ENCODE measurements at places on chromosomes 16 and 17.

DNA sequence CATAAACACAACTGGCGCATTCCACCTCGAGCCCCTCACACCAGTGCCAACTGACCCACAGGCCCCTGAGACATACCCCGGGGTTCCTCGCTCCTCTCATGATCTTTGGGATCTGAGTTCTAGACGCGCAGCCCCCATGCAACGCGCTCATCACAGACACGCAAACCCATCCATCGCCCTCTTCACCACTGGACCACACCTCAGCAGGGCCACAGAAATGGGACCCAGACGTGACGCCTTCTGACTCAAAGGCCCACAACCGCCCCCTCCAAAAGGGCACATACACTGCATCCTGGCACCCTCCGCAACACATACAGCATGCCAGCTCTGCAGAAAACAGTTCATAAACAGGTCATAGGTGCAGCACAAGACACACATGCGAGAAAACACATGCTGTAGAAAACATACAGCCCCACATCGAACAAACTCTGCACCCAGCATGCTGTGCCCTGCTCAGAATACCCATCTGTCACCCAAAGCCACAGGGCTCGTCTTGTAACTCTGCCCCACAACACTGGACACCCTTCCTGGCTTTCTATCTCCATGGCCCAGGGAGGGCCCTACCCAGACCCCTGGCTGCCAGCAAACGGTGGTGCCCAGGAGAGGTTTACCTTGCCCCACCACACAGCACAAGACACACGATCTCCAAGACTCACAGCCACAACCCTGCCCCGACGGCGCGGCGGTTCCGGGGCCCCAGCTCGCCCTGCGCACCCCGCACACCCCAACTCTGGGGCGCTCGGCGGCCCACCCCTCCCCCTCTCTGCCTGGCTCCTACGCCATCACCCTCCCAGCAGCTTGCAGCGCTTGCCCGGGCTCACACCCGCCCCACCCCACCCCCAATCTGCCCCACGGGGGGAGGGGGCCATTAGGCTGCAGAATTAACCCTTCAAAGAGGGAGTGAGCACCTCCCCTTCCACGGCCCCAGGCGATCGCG, 887 bp downstream of the ZBTB4 start:
- DNase-seq, result peak; percentile 46

GRCh38 chr16:67461600-67462278, 19.2 kb downstream of the ATP6V0D1 start:
- DNase-seq, result no peak

GRCh38 chr17:47076171-47076570, 97.1 kb upstream of the RPRML start:
- DNase-seq, result no peak

DNA sequence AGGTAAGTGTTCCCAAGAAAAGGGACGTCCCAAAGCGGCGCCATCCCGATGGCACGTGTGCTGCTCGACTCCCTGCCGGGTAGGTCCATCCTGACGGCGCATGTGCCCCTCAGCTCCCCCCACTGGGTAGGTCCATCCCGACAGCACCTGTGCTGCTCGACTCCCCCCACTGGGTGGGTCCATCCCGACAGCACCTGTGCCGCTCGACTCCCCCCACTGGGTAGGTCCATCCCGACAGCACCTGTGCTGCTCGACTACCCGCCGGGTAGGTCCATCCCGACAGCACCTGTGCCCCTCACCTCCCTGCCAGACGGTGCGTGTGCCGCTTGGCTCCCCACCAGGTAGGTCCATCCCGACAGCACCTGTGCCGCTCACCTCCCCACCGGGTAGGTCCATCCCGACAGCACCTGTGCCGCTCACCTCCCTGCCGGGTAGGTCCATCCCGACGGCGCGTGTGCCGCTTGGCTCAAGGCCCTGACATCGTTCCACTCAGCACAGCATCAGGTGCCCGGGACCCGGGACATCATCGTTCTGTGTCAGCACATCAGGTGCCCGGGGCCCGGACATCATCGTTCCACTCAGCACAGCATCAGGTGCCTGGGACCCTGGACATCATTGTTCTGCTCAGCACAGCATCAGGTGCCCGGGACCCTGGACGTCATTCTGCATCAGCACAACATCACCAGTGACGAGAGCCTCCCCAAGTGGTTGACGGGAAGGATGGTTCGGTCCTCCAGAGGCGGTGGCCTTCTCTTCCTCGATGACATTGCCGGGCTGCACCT, 5.7 kb upstream of the FN3K start:
- no peak for DNase-seq

GRCh38 chr16:890716-891352, 80.0 kb downstream of the LMF1 start:
- no peak for DNase-seq

DNA sequence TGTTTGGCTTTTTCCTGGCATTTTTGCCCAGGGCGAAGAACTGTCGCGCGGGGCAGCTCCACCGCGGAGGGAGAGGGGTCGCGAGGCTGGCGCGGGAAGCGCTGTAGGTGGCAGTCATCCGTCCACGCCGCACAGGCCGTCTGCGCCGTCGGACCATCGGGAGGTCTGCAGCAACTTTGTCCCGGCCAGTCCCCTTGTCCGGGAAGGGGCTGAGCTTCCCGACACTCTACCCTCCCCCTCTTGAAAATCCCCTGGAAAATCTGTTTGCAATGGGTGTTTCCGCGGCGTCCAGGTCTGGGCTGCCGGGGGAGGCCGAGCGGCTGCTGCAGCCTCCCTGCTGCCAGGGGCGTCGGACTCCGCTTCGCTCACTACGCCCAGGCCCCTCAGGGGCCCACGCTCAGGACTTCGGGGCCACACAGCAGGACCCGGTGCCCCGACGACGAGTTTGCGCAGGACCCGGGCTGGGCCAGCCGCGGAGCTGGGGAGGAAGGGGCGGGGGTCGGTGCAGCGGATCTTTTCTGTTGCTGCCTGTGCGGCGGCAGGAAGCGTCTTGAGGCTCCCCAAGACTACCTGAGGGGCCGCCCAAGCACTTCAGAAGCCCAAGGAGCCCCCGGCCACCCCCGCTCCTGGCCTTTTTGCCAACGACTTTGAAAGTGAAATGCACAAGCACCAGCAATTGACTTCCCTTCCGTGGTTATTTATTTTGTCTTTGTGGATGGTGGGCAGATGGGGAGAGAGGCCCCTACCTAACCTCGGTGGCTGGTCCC, 2.3 kb upstream of the CBX4 start:
- peak; percentile 52 for DNase-seq

DNA sequence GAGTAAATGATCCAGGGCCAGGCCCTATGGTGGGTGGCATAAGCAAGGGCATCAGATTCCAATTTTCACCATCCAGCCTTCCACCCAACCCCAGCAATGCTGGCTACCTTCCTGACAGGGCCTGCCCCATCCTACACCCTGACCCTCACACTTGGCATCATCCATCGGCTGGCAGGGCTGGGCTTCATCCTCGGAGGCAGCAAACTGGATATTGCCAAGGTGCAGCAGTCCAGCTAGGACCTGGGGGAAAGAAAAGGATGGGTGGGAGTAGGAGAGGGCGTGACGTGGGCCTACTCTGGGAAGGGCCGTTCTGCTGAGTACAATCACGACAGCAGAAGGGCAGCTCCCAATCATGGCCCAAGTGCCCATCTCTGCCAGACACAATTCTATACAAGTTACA, 23.5 kb downstream of the MYO19 start:
- no peak for DNase-seq

GRCh38 chr17:75352079-75352569, 53.4 kb downstream of the GRB2 start:
- no peak for DNase-seq

DNA sequence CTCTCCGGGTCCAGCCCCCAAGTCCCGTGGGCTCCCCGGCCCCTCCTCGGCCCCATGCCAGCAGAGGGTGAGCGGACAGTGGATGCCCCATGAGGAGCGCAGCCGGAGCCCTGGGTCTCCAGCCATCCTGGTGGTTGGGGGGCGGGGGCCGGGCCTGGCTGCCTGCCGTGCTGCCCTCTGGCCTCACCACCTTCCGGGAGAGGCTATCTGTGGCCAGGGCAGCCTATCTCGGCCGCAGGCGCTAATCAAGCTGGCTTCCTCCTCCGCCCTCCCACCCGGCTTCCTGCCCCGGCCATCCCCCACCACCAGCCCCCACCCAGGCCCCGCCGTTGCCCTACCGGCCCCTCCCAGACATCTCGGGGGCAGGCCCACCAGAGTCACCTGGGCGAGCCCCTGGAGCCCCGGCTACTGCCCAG, 46.8 kb downstream of the ZFPM1 start:
- no peak for DNase-seq

DNA sequence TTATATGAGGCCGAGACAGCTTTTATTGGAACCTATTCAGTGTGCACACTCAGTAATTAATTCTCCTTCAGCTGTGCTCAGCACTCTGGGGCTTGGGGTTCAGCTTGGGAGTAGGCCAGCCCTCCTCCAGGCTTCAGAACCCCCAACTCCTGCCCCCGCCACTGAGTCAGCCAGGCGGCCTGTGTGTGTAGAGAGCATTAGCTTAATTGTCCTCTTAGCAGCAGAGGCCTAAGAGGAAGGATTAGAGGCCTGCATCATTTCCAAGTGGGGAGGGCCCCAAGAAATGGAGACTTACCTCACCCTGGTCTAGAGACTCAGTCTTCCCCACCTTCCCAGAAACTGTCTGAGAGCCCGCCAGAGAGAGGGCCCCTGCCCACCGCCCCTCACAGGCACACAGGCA, 772 bp downstream of the PRSS53 start:
- DNase-seq, result no peak

GRCh38 chr16:75794426-75794825, 68.1 kb upstream of the CPHXL start:
- no peak for DNase-seq

GRCh38 chr17:74274709-74275340, 791 bp downstream of the DNAI2 start:
- DNase-seq, result peak; percentile 60

- no peak for DNase-seq
These were observed 61.5 kb downstream of the EPN2 start for GRCh38 chr17:19298569-19299213.

GRCh38 chr16:60907645-60908044, 1128.6 kb downstream of the CDH8 start:
- no peak for DNase-seq

DNA sequence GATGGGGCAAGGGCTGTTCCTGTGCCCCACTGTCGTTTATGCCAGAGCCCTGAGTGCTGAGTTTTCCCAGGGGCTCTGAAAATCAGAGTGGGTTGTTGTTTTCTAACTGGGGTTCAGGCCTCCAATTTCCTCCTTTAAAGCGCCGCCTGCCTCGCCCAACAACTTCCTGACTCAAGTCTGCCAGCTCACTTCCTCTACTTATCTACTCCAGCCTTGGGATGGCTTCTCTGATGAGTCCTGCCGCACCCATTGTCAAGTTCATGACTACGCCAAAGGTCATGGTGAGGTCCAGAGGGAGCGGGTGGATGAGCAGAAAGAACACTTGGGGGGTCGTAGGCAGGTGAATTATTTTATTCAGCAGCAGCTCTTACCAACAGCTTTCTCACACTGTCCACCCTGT, 104.7 kb downstream of the UTP18 start:
- DNase-seq, result peak; percentile 33

DNA sequence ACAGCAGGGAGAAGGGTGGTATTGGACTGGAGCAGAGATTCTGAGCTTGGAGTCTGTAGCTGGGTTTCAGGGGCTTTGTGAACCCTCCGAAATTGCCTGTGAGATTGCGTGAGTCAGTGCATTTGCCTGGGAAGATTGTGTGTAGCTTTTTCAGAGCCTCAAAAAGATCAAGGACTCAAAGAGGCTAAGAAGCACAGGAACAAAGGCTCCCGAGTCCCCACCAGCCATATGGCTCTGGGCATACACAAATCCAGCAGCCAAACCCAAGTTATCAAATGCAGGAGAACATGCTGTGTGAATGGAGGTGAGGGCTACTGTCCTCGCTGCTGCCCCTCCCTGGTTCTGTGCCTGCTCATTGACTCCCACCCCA, 3.0 kb downstream of the LRRC75A start:
- no peak for DNase-seq

DNA sequence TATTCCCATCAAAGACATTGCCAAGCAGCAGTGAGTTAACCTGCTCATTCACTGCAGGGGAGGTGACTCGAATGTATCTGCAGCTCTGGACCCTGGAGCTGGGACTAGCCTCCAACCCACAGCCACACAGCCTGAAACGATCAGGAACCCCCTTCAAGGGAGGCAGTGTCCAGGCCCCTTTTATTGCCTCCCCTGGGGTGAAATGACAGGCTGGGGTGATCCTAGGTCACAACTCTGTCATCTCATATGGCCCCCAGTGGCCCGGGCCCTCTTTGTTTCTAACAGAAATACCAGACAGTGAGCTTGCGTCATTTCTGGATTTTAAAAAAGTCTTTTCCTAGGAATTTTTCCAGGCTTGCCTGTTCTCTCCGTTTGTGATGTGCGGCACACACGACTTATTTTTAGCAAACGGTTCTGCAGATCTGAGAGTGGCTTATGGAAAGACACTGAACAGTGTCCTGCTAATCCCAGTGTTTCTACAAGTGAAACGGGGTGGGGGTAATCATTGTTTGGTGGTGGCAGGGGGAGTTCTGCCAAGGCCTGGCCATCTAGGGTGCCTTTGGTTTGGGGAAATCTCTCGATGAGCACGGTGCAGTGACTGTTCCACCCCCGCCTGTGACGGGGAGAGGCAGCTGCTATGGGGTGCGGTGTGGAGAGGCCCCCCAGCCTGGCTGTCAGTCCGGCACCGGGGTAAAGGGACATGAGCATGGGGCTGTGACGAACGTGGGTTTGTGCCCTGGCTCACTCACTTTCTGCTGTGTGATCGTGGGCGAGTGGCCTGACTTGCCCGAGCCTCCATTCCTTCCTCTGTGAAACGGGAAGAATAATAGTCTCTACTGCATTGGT, 27.2 kb downstream of the NAGPA start:
- DNase-seq, result no peak

DNA sequence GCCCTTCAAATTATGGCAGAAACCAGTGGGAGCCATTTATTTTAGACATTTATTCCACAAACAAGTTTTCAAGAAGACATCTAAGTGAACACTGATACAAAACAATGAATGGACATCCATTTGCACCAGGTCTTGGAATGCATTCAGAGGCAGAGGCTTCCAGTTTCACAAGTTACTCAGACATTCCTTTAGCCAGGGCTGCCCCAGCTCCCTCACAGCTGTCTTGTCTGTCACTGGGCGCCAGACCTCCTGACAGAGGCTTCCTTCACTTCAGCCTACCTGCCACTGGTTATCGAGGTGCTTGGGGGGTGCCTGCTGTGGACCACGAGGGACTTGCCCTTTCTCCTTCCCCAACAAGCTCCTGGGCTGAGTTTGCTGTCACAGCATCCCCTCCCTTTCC, 19.2 kb downstream of the AQP8 start:
- no peak for DNase-seq

GRCh38 chr16:3173892-3174617, 13.9 kb upstream of the OR1F1 start:
- DNase-seq, result no peak

- DNase-seq, result no peak
These were observed 34.0 kb downstream of the METRNL start for GRCh38 chr17:83113381-83113780.
